Gastroesophageal sphincter (tissue), 4 donors: ENCODE measurements at places on chromosomes 7 and 10.

- ATAC-seq, result no peak
These were observed 40.1 kb upstream of the ZNF273 start for GRCh38 chr7:64863021-64863420.

- ATAC-seq, result no peak
These were observed 5.8 kb downstream of the CLCN1 start for GRCh38 chr7:143321734-143322133.

DNA sequence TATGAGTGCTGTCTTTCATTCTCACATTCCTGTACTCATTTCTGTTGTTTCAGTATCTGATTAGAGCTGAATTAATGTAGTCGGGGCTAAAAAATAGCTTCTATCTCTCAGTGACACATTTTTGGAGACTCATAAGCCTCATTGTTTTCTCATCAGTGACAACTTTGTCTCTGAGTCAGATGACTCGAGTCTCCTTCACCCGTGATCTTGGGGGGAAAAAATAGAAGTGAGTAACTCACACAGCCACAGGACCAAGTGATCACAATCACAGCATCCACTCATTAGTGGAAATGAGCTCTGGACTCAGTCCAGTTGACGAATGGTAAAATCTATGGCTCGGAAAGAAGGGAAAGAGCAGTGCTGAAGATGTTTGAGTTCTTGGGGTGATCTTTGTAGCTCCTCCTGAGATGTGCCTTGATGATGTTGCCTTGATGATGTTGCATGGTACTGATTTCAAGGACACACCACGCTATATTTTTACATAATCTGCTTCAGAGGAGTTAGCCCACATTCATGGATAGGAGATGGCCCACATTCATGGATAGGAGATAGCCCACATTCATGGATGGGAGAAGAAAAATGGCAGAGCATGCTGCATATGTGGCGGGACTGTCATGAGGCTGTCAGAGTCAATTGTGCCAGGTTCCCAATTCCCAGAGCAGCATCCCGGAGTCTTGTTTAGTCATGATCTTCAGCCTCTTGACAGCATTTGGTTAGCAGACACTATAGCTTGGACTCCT, 214.7 kb downstream of the CELF2 start:
- ATAC-seq, result no peak

DNA sequence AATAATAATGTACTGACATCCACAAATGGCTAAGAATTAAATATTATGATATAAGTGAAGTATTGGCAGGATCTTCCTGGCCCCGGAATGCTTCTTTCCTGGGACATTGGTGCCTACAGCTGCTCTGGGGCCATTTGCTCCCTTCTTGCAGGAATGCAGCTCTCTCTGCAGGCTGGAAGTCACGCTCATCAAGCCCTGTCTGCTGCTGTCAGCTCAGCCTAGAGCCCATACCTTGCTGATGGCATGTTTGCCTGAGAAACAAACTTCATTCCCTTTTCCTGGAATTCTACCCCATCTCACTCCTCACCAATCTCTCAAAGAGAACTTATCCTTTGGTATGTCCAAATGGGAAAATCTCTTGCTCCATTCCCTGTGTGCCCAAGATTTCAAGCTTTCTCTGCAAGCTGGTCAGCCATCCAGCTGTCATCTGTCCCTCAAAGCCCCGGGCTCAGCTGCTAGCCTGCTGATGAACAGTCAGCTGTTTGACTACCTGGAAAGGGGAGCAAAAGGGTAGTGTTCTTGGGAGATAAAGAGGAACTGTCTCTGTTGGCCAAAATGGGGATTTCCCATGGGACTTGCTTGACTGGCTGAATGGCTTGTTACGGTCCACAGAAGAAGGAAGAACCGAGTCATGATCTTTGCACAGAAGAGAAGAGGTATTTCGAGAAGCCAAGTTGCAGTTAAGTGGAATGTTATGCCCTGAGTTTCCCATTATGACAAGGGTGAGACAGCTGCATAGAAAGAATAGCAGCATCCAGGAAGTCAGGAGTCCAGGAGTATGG, 12.0 kb upstream of the RASSF4 start:
- no peak for ATAC-seq
